ENCODE measurements at places on chromosomes 5 and 9.

DNA sequence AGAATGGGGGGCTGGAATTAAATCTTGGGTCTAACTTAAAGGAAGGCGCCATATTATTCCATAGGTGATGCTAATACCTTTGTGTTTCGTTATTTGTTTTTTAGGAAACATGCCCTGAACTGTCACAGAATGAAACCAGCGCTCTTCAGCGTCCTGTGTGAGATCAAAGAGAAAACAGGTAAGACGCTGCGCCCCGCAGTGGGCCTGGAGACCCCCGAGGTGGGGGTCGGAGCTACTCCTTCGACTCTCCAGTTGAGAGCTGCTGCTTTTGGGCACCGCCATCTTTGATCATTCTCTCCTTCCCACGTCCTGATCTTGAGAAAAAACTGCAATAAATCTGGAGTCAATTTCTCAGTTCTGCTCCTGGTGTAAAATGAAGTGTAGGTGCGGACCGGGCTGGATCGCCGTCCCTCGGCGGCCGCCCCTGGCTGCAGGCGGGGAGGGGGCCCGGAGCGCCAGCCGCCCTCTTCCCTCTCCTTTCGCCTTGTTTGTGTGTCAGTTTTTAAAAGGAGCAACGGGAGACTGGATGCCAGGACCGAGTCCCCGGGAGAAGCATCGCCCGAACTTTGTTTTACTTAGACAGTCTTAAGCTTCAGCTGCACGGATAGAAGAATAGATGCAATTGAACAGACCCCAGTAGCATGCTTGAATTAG is 1.4 kb downstream of the PBX3 start:
- no peak for DNase-seq

- no peak for DNase-seq
These were observed 224.0 kb downstream of the WDR70 start for GRCh38 chr5:37603072-37603471.

- no peak for DNase-seq
These were observed 14.1 kb downstream of the TNFSF15 start for GRCh38 chr9:114791736-114792135.

GRCh38 chr5:83342465-83342864 is 129.1 kb upstream of the VCAN start:
- DNase-seq: no peak

- DNase-seq: no peak
These were observed 226.5 kb upstream of the POU5F2 start for GRCh38 chr5:93967923-93968322.

DNA sequence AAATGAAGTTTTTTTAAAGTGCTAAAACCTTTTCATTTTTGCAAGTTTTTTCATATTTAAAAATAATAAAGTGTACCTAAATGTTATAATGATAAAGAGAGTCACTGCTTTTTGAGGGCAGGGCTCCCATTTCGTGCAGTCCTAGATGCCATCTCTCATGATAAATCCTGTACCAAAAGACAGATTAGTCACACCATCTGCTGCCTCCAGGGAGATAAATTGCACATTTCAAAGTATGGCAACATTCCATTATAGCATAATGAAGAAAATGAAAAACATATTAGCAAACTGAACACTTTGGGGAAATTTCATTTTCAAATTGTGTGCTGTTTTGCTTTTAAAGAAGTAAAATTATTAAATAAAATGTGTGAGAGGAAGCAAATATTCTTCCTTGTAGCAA is 257.2 kb downstream of the KIAA0825 start:
- DNase-seq: no peak

GRCh38 chr9:137107312-137107921 is 7.1 kb downstream of the DPP7 start:
- no peak for DNase-seq
